ENCODE measurements at places on chromosomes 1 and 21.

DNA sequence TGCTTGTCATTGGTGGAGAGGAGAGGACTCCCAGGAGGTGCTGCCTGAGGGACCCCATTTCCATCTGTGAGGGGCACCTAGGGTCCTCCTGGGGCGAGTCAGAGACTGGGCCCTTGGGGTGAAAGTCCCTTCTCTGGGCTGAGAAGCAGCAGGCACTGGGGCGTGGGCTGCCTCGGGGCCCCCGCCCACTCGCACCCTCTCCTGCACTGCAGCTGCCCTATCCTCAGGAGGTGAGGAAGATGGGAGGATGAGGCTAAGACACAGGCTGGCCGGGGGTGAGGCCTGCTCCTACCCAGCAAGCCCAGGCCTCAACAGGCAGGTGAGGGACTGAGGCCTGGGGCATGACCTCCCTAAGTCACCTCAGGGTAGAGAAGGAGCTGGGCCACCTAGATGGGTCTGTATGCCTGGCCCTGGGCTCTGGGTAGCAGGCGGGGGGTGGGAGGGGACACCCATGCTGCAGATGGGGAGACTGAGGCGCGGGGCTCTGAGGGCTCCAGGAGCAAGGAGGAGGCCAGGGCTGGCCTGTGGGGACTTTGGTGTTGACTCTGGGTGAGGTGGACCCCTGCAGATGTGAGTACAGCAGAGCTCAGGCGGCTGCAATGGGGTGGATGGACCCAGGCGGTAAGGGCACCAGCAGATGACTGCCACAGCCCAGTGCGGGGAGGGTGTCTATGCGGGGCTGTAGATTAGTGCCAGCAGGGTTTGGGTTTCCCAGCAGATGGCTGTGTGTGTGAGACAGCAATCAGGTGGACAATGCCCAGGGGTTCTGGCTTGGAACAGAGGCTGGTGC lies 10.4 kb upstream of the ZNF669 start:
- no peak for DNase-seq

- DNase-seq = no peak
Observed at GRCh38 chr1:154851392-154852177, 18.5 kb downstream of the KCNN3 start.

DNA sequence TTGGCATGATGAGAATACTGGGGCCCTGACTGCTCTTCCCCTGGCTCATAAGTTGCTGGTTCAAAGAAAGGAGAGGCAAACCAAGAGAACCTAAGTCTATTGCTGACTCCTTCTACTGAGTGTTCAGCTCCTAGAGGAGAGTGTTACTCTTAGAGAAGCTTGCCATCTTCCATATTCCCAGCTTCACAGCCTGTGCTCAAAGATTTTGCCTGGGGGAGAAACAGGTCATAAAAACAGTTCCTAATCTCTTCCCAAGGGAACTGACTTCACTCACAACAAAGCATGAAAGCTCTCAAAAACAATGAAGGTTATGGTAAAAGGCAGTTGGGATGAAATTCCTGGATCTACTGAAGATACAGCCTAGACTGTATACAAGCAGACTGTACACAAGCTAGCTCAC lies 37.1 kb downstream of the LRRC40 start:
- DNase-seq = no peak

GRCh38 chr1:32400876-32401631 lies 6.8 kb upstream of the BSDC1 start:
- peak; percentile 87 for DNase-seq

GRCh38 chr1:207282058-207282457 lies 39.4 kb upstream of the CD55 start:
- no peak for DNase-seq

- no peak for DNase-seq
Observed at GRCh38 chr1:22414244-22414751, 37.4 kb upstream of the ZBTB40 start.

DNA sequence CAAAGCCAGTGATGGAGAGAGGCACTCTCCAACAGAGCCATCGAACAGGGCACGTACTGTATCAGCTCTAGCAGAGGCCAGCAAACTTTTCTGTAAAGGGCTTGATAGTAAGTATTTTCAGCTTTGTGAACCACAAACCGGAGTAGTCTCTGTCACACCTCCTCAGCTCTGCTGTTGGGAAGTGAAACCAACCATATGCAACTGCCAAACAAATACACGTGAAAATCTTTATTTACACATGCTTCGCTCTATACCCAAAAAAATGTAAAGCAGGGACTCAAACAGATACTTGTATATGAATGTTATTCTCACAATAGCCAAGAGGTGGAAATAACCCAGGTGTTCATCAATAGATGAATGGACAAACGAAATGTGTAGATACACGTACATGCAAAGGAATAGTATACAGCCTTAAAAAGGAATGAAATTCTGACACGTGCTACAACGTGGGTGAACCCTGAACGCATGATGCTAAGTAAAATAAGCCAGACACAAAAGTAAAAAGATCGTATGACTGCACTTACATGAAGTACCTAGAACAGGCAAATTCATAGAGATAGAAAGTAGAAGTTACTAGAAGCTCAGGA lies 39.0 kb downstream of the SETD4 start:
- no peak for DNase-seq

All from femur (tissue), 1 donor.